CD4-positive, alpha-beta T cell (primary cell): ENCODE measurements at places on chromosomes 16 and 17.

GRCh38 chr17:74987909-74988711, 678 bp downstream of the CDR2L start:
- peak; percentile 31 for DNase-seq

GRCh38 chr17:32388613-32389459, 38.9 kb downstream of the ZNF207 start:
- no peak for DNase-seq

DNA sequence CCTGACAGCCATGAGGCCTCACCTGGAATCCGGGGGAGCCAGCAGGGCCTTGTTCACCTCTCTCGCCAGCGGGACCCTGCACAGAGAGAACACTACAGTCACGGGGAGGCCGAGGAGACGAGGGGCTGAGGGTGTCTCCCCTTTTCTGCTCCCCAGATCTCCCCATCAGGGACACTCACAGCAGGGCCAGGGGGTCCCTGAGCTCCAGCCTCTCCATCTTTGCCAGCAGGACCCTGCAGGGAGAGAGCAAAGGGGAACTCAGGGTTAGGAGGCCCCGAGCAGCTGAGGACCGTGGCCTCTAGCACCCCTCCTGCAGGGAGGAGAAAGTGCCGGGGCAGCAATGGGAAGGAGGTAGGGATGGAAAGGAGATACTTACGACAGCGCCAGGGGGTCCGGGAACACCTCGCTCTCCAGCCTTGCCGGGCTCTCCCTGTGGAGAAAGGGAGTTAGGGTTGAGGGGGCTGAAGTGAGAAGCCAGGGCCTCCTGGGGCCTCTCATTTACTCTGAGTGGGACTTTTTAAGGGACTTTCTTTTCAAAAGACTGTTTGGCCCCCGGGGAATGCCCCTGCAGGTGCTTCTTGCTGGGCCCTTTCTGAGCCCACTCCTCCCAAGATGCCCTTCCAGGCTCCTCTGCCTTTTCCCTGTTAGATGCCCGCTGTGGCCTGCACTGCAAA, 8.7 kb downstream of the COL1A1 start:
- DNase-seq, result no peak

GRCh38 chr16:54080524-54081008, 206.0 kb downstream of the IRX3 start:
- DNase-seq, result no peak

- DNase-seq, result no peak
Observed at GRCh38 chr16:27743963-27744362, 194.0 kb downstream of the KATNIP start.

- no peak for DNase-seq
Observed at GRCh38 chr16:68460067-68460466, 11.8 kb upstream of the SMPD3 start.

- DNase-seq, result peak; percentile 29
Observed at GRCh38 chr17:47884905-47885730, 10.9 kb upstream of the SP2 start.
